ENCODE measurements at places on chromosomes 4 and X.

GRCh38 chr4:155506745-155507144, 130.0 kb upstream of the MAP9 start:
- no peak for DNase-seq

- no peak for DNase-seq
Observed at GRCh38 chr4:185880571-185880970, 68.6 kb upstream of the SORBS2 start.

DNA sequence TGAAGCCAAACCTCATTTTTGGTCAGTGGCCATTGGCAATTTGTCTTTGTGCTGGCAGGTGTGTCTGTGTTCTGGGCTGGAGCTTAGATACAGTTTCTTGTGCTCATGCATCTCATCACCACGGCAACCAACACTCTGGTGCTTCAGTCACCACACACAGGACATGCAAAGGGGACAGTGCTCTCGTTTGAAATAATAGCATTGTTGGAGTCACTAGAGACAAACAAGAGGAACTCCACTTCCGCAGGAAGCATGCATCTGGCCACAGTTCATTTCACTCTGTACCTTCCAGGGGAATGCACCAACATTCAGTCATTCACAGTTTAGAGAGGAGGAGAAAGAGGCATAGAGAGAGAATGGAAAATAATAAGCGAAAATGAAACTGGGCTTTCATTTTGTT, 267.4 kb downstream of the ANK2 start:
- no peak for DNase-seq

DNA sequence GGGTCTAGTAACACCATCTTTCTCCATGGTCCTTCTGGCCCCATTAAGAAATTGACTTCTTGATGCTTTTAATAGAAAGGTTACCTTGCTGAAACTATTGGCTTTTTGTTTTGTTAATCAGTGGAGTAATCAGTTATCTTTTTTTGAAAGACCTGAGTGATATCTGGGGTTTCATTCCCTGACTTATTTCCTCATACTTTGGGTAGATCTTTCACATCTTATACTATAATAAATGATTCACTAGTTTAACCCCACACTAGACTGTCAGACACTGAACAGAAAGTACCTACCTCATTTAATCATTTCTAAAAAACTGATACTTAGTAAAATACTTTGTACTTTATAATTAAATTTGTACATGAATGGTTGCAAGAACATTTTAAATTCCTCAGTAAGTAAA, 1021.1 kb downstream of the STIM2 start:
- no peak for DNase-seq

DNA sequence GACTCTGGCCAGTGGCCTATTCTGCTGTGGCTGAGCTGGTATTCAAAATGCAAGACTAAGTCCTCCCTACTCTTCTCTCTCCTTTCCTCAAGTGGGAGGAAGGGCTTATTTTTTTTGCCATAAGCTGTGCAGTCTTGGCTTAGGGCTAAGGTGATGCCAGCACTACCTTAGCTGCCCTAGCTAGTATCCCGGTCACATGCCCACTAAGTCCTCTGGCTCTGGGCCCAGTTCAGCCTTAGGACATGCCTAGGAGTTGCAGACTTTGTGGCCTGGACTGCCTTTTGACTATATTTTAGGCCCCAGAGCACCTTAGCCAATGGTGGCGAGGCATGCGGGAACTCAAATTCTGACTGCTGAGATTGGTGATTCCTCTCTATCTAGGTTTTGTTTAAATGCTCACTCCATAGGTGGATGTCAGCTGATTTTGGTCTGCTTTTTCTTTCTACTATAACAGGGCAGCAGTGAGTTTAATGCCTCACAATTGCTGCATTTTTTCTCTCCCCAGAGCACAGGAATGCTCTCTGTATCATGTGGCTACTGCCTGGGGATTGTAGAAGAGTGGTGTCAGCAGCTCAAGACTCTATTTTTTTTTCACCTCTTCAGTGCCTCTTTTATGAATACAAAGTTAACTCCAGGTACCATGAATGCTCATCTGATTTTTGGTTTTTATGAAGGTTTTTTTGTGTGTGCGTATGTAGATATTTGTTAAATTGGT, 472.9 kb upstream of the GRID2 start:
- no peak for DNase-seq

DNA sequence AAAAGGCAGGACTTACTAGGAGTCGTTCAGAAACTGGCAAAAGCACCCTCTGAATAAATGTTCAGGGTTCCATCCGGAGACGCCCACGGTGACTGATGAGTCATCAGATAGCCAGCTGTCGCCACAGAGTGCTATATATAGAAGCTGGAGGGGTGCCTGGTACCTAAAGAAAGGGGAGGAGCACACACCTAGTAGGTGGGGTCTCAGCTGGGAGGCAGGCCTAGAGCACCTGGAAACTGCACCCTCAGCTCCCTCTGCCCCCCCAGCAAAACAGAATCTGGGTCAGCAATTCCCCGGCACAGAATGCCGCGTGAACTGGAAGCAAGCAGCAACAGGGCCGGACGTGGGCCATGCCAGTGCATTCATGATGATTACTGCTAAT, 242.0 kb downstream of the BCOR start:
- DNase-seq: peak; percentile 51

GRCh38 chr4:74638001-74638400, 156.3 kb downstream of the BTC start:
- no peak for DNase-seq

- DNase-seq: no peak
Observed at GRCh38 chr4:175813204-175813603, 1.1 kb upstream of the GPM6A start.

DNA sequence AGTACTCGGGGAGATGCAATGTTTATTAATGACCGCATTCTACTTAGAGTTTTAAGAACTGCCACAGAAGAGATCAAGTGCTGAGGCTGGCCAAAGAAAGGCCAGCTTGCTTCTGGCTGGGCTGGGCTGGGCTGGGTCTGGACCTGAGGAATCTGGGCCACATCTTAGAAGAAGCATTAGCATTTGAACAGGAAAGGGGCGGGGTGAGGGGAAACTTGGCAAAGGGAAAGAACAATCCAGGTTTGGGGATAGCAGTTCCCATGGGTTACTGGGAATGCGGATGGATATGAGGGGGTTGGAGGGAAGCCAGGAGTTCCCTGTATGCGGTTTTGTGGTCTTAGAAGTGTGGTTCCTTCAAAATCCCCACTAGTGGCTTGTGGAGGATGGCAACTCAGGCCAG, 83.3 kb downstream of the CLDN34 start:
- no peak for DNase-seq

GRCh38 chrX:26789751-26790150, 573.8 kb downstream of the MAGEB5 start:
- DNase-seq: no peak

DNA sequence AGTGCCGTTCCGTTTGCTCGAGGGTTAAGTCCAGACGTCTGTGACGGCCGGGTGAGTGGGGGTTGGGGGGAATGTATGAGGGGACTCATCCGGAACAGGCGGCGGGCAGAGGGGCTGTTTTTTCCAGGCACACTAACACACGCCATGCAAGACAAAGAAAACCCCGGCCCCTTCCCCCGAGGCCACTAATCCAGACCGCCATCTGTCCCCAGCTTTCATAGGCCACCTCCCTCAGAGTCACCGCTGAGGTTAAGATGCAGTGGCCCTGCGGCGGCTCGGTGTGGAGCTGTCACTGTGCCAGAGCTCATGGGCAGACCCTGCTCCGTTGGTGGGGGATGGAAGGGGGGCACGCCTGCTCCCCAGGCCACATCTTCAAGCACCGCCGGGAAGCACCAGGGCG, 34.1 kb downstream of the SORCS2 start:
- DNase-seq: no peak

DNA sequence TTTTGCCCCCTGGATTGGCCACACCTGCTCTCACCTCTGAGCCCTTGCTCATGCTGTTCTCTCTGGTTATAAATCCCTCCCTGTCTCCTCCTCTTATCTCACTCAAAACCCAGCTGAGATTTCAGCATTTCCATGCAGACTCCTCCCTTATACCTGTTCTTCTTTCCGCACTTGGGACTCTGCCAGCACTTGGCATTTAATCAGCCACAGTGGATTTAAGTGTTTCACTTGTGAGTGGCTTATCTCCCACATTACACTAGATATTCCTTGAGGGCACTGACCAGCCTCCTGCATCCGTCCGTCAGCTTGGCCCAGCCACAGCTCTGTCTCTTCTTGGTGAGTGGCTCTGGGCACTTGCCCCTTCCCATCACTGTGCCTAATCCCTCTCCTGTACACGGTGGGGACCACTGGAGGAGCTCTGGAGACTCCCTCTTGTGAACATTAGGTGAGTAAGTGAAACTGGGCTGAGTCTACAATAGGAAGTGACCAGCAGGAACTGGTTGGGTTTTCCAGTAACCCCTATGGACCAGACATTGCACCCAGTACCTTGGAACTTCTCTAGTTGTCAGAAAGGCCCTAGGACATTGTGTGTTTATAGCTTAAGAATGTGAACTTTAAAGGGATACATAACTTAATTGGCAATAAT, 19.9 kb downstream of the FGFBP1 start:
- DNase-seq: no peak

DNA sequence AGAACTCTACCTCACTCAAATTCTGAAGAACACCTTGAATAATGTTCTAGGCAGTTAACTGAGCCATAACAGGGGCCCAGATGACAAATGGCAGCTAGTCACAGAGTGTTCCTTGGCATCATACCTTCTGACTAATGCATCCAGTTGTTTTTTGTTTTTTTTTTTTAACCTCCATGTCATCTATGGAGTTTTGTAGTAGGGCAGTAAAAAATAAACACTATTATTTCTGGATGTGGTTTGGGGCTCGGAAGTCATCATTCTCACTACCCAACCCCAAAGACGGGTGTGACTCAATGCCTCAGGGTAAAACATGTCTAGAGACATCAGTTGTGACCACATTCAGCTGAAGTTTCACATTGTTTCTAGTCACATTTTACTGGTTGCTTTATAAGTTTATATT, 31.2 kb upstream of the MCF2 start:
- DNase-seq: no peak

DNA sequence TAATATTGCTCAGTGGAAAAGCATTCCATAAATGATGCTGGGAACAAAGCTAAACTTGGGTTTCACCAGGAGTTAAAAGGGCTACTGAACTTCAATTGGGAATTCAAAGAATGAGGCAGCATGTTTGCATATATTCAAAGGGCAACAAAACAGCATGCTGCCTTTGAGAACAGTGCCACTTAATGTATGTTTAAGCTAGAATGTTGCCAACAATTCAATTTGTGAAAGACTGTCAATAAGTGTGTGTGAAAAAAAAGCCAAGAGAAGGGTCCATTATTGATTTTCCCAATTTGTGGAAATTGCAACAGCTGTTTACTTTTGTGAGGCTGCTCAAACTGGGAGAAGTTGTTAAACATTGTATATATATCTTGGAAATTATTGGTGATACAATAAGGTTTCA, 701.9 kb upstream of the ACTRT1 start:
- no peak for DNase-seq

GRCh38 chrX:14753441-14753840, 119.4 kb downstream of the FANCB start:
- DNase-seq: no peak

DNA sequence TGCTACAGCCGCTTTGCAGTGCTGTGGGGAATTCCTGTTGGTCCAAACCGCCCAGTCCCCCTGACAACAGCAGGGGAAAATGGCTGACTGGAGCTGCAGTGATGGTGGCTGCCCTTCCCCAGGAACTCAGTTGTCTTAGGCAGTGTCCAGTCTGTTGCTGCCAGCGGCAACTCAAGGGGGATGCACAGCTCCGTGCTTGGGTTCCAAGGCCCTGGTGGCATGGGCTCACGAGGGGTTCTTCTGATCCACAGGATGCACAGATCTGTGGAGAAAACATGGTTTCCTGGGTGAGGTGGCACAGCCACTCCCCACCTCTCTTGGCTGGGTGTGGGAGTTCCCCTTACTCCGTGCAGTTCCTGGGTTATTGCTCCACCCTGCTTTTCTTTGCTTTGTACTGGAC, 261.2 kb downstream of the TLL1 start:
- no peak for DNase-seq

DNA sequence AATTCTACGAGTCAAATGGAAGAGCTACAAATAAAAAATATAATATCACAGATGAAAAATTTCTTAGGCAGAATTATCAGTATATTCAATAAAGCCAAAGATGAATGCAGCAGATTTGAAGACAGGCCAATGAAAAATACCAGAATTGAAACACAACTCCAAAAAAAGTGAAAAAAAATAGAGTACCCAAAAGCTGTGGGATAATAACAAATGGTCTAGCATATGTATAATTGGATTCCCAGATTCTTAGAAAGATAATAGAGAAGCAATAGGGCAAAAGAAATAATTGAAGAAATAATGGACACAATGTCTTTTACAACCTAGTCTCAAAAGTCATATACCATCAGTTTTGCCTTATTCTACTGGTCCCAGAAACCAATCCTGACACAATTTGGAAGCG, 4.4 kb downstream of the ANAPC10 start:
- no peak for DNase-seq
